NCI-H82 (cell line): ENCODE measurements at places on chromosomes 2 and 18.

DNA sequence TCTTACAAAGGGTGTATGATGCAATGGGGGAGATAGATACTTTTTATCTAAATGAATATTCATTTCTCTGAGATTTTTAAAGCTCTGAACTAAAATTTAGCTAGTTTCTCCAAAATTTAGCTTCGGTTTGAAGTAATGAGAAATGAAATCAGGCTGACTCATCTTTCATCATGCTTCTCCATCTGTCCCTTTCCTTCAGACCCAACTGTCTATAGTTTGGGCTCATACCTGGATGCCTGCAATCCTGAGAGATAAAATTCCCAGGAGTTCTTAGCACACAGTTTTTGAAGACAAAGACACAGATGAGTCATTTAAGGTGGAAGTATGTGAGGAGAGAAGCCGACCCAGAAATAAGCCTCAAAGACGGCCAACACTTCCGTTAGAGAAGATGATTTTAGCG lies 336.4 kb upstream of the CDH20 start:
- no peak for DNase-seq

DNA sequence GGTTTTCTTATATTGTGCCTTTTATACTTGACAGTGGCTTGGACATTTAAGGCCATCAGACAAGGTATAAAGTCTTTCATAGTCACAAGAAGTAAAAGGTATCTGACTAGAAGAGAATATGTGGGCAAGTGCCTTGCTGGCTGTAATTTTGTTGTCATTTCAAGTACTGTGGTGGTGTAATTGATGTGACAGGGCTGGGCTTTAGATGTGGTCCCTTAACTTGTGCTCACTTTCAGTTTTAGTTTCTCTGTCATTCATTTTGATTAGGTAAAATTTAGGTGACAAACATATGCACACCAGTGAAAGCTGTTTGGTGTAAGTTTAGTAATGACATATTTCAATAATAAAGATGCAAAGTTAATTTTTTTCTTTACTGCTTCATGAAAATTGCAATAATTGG lies 31.2 kb upstream of the TBR1 start:
- no peak for DNase-seq

- no peak for DNase-seq
Observed at GRCh38 chr2:215900843-215901242, 112.5 kb downstream of the MREG start.

DNA sequence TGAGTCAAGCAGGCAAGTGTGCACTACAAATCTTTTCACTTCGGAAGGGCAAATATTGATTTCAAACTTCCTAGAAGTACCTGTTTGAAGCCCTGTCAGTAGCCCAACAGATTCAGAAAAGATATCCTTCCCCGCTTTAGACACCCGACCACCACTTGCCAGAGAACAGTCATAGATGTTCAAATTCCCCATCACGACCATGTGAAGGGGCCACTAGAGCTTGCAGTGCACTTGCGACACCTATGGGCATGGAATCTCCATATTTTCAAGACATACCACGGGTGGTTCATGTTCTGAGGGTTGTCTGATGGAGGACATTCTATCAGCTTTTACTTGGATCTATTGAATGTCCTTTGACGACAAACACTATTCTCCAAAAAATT lies 23.8 kb downstream of the GNLY start:
- DNase-seq, result no peak

GRCh38 chr2:10043906-10044601 lies 704 bp downstream of the KLF11 start:
- peak; percentile 76 for DNase-seq

GRCh38 chr2:18551169-18551568 lies 9.3 kb downstream of the RDH14 start:
- no peak for DNase-seq

DNA sequence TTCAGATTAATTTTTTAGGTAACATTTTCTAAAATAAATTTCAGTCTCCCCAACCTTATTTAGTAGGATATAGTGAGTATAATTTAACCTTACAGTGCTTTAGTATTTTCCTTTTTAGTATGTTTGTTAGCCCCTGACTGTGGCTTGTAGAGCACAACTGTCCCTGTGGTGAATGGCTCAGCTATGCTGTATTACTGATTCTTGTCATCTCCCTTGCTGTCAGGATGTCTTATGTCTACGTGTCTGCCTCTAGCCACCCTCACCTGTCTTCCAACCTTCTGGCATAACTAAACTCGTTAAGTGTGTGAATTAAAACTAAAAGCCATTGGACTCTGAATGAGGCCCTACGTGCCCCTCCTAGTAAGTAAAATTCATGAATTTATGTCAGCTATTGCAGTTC lies 18.4 kb downstream of the MRPS9 start:
- no peak for DNase-seq

DNA sequence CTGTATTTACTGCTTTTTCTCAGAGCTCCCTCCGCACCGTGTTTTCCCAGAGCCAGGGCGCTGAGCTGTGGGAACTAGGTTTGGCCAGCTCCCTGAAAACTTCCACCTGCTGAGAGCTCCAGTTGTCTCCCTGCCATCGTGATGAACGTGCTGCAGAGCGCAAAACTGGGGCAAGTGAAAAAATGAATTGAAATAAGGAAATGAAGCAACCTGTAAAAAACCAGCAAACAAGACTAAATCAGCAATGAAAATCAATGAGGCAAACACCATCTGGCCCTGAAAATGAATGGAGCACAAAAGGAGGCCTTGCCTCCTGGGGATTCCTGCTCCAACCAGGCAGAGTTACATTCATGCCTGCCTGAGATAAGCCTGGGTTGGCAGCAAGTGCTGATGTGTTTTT lies 129.9 kb downstream of the MARCHF4 start:
- peak; percentile 32 for DNase-seq

DNA sequence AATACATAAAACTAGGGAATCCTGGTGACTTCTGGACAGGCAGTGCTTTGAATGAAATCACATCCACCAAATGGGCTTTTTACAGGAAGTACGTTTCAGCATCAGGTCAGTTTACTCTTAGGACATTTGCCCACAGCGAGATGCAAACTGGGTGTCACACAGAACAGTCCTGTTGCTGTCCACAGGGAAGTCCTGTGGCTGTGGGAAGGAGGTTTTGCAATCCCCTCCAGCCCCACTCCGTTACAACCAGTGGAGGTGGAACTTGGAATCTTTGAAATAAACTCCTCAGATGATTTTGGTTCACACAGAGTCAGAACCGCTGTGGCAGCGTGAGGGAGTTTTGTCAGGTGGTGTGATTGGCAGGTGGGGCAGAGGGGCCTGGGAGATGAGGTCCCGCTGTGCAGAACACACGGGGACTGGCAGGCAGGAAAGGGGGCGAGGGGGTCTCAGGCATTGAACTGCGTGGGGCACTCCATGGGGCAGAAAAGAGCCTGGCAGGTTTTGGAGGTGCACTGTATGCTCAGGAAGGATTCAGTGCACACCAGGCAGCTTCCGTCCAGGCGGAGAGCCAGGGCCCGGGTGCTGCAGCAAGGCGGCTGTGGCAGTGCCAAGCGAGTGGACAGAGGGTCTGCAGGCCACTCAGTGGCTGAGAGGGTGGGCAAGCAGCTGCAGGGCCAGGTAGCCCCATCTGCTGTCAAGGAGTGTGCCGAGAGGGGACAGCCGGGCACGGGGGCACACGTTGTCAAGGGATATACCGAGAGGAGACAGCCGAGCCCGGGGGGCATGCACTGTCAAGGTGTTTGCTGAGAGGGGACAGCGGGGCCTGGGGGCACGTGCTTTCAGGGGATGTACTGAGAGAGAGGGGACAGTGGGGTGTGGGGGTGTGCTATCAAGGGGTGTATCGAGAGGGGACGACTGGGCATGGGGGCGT lies 148.7 kb downstream of the LDLRAD4 start:
- DNase-seq, result no peak

DNA sequence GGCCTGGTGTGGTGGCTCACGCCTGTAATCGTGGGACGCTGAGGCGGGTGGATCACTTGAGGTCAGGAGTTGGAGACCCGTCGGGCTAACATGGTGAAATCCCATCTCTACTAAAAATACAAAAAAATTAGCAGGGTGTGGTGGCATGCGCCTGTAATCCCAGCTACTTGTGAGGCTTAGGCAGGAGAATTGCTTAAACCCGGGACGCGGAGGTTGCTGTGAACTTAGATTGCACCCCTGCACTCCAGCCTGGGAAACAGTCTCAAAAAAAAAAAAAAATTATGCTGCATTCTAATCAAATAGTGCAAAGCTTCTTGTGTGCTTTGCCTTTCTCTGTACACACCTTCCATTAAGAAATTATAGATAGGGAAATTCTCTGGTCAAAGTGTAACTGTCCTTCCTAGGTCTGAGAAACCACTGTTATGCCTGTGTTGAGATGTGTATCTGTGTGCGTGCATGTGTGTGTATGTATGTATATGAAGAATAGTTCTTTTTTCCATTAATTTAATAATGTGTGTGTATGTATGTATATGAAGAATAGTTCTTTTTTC lies 2.5 kb downstream of the CD28 start:
- no peak for DNase-seq

- DNase-seq, result no peak
Observed at GRCh38 chr2:99217929-99218501, 37.0 kb downstream of the MRPL30 start.

- DNase-seq, result no peak
Observed at GRCh38 chr2:128787616-128788015, 468.9 kb upstream of the HS6ST1 start.

DNA sequence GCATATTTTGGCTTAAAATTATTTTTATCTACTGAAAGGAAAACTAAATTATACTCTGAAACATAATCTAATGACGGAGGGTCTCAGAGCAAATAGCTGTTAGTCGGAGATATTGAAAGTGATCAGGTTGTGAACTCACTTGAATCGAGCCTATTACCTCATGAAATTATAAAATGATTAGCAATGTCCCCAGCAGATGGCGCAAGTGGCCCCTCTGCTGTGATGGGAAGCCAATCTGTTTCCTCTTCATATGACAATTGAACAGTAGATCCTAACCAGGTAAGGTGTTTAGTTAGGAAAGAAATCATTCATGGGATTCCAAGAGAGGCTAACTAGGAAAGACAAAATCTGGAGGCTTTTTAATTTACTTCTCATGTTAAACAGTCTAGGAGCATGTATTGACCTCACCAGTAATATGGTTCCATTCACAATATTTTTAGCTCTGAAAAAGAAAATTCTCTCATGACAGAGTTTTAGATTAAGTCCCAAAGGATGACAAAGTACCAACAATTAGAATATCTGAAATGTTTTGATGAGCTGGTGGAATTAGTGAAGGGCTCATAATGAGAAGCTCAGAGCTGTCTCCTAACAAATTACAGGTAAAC lies 29.9 kb upstream of the MPPE1 start:
- DNase-seq, result peak; percentile 81

GRCh38 chr2:172415865-172416183 lies 11.6 kb upstream of the ITGA6 start:
- DNase-seq, result peak; percentile 53

DNA sequence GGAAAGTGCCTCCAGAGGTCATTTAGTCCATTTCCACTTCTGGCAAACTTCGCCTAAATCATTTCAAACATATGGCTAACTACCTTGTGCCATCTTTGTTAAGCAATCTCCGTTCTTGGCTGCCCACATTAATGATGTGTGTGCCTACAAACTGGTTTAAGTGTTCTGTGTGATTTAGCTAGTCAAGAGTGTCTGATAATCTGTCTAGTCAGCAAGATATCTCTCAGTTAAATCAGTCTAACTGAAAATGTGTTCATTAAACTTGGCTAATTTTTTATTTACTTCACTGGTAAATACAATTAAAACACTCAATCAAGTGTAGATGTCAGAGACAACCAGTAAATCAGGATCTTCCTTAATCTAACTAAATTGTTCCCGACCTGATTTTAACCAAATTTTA lies 352.4 kb downstream of the ERBB4 start:
- DNase-seq, result no peak

DNA sequence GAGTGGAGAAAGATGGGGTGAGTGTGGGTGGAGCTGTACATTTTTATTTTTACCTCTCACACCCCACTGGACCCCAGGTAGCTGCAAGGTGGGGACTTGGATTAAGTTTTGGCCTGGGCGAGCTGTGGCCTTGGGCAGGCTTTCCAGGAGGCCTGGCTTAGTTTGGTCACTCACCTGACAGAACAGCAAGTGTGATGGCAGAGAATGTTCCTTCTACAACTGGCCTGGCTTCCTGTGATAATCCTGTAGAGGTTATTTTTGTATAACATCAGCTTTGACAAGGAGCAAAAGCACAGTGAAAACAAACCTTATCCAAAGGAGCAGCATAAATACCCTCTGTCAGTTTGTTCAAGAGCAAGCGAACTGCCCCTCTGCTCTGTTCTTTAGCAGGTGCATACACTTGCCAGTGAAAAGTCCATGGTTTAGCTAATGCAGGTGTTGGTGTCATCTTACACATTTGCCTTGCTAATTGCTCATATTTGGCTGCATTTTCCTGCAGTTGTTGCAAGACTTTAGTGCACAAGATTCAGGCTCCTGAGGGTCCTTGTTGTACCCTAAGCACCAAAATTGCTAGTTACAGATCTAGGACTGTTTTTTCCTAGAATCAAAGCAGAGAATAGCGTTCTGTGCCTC lies 6.3 kb downstream of the THNSL2 start:
- no peak for DNase-seq

DNA sequence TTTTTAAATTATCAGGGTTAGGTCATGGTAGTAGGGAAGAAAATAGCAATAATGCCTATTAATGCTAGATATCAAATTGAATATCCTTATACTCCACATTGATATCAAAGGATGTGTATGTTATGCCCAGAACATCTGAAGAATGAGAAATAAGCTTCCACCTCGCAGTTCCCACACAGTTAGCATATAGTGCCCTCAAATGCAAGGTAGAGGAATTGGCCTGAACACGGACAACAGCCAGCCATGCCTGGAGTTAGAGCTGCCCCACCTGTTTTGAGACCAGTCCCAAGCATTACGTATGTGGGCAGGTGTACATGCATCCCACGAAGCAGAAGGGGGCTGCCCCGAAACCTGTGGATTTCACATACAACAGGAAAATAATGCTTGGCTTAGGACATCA lies 79.6 kb downstream of the SUMO1 start:
- peak; percentile 28 for DNase-seq

DNA sequence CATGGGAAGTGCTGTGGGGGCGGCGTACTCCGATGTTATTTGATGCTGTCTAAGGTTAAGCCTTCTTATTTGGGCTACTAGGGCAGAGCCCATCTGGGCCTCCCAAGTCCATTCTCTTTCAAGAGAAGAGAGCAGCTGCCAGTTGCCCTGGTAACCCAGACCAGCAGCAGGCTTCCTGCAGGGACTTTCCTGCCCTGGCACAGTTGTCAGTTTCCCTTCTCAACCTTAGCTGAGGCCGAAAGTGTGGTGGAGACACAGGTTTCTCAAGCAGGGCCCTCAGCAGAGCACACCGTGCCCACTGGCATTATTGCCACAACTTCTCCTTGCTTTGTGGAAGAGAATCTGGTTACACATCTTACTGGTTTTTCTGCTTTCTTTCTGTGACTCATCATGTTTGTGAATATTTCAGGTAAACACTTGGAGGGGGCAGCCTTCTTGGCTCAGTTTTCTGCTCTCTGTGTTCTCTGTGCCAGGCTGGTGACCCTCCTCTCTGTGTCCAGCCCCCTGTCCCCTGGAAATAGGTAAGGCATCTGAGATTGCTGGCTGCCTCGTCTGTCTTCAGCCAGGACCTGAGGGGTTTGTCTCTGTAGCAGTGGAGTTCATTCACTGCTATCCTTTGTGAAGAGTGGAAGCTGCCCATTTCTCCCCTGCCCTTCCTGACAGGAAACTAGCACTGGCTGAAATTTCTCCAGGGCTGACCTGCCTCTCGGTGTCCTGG lies 111.0 kb downstream of the B3GNT2 start:
- peak; percentile 92 for DNase-seq
